Iris pigment epithelial cell (primary cell): ENCODE measurements at places on chromosomes 13 and 19.
A peak's percentile ranks its signal among the peaks of the same experiment; 100 is the strongest.

DNA sequence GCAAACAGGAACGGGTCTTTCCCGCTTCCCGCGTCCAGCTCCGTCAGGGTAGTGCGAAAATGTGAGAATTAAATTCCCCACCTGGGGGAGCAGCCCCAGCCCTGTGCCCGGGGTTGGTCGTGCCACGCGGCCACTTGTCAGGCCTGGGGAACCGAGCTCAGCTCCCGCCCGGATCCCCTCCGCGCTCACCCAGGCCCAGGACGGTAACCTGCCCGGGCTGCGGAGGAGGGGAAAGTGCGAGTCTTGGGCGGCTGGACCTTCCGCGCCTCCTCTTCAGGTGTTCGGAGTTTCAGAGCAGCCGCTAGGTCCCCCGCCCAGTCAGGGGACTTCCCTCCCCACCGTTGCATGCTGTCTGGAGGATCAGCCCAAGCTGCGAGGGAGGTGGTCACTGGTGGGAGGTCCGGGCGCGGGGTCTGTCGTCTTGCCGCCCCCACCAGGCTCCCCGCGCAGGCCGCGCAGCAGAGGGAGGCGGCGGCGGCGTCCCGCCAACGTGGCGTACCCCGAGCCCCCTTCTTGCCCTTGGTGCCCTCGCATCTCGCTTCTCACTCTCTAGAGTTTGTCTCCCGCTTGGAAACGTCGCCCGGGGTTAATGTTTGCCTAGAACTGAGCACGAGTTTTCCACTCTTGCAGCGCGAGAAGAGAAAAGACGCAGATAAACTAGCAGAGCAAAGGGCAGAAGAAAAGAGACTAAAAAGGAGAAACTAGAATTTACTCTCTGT is 8.1 kb downstream of the URAD start:
- no peak for DNase-seq

DNA sequence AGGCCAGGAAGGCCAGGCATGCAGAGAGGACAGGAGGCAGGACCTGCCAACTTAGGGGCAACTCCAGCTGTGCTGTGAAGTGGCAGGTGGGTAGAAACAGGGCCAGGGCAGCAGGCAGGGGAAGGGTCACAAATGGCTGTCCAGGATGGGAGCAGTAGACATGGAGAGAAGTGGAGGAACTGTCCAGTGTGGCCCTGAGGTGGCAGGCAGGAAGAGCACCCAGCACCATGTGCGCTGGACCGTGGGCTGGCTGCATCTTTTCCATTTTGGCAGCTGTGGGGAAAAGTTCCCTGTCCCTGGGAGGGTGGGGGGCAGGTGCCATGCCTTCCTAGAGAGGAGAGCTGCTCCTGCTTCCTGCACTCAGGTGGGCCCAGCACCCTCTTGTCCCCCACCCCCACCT is 13.8 kb downstream of the DEDD2 start:
- DNase-seq, result no peak

DNA sequence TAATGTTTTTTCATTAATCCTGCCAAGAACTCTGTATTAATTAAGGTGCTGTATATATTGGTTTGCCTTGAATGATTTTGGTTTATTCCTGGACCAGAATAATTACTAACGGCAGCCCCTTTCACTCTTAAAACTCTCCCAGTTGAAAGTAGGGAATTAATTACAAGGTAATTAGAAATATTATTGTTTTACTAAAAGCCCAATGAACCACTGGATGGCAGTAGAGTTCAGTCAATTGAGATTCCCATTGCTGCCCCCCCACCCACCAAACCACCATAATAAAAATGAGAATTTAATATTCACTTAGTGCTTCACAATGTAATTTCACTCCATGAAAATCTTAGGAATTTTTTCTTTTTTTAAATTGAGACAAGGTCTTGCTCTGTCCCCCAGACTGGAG is 13.7 kb downstream of the WBP4 start:
- peak; percentile 34 for DNase-seq

- DNase-seq, result peak; percentile 4
Observed at GRCh38 chr19:49271080-49271753, 53.8 kb downstream of the SLC6A16 start.

DNA sequence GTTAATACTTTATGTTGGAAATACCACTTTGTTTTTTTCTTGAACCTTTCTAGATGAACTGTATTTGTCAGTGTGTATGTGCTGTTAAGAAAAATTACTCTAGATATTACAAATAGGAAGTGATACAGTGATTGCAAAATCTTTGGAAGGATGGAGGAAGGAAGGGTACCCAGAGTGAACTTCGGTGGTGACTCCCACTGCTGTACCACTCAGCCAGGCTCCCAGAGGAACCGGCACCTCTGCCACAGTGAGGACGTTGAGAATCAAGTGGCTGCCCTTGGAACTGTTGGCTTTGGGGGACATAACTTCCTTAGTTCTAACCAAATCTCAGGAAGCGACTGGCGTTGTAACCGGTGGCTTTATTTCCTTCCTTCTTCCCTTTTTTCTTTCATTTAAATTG is 184.7 kb downstream of the PCCA start:
- no peak for DNase-seq

GRCh38 chr19:2623798-2624197 is 78.7 kb downstream of the GNG7 start:
- DNase-seq, result no peak

DNA sequence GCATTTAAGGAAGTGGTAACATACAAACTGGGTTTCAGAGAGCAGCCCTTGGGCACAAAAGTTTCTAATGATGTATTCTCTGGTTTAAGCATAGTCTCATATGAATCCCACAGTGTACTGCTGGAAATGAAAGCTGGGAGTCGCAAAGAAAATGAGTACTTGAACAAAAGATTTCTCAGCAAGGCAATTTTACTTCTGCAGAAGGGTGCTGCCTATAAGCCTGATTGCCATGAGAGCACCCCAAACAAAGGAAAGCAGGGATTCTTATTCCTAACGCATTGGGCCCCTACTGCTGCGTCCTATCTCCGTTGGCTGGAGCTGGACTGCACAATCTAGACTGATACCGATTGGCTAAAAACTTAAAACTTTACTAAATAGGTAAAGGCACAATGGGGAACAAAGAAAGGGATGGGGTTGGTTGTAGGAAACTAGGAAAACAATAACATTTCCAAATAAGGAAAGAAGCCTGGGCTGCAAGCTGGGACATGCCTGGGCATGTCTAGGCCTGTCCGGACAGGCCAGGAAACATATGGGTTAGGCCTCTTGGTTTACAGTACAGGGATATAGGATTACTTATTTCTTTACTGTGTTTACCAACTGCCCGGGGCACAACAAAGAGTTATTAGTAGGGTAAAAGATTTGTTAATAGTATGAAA is 27.4 kb upstream of the VN1R4 start:
- DNase-seq, result no peak

DNA sequence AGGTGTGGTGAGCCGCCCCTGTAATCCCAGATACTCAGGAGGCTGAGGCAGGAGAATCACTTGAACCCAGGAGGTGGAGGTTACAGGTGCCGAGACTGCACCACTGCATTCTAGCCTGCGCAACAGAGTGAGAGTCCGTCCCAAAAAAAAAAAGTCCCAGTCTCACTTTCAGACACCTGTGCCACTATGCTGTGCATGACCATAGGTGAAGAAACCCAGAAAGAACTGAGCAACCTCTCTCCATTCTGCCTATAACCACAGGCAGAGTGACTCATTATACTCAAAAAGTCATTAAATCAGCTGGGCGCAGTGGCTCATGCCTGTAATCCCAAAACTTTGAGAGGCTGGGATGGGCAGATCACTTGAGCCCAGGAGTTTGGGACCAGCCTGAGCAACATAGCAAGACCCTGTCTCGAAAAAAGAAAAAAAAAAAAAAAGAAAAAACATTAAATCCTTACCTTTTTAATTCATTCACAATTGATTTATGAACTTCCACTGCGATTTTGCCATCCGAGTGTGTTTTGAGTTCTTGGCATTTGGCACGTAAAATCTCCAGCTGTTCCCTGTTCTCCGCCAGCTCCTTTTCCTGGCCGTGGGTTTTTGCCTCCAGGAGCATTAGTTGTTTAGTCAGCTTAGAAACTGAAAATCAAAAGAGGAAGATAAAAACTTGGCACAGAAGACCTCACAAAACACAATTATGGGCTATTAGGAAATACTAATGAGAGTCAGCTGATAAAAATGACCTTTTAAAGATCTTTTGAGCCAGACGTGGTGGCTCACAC is 45.5 kb upstream of the SLC7A9 start:
- DNase-seq, result no peak

DNA sequence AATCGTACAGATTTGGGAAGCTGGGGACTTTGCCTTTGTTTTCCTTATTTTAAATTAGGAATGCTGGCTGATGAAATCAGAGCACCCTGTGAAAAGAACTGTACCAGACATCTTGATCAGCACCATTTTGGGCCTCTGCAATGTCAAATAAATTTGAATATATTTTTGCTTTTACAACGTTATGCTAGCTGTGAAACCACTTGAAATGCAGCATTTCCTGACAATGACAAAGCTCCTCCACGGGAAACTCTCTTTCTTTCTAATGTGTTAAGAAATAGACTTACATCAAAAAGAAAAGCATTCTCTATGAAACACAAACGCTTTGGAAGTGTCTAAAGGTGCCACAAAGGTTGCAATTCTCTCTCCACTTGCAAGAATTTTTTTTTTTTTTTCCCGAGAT is 47.1 kb upstream of the MAP3K10 start:
- no peak for DNase-seq

DNA sequence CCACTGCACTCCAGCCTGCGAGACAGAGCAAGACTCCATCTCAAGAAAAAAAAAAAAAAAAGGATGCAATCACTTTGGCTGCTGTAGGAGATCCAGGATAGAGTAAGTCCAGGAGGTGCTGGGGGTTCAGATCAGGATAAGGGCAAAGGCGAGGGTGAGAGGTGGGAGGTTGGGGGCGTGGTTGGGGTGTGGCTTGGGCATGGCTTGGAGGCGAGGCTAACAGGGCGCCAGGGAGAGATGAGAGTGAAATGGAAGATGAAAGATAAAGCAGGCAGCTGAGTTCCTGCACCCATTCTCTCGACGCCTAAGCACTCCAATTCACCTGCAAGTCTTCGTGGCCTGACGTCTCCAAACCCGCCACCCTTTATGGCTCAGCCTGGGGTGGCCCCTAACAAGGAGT is 25.0 kb upstream of the ZNRF4 start:
- DNase-seq, result no peak

DNA sequence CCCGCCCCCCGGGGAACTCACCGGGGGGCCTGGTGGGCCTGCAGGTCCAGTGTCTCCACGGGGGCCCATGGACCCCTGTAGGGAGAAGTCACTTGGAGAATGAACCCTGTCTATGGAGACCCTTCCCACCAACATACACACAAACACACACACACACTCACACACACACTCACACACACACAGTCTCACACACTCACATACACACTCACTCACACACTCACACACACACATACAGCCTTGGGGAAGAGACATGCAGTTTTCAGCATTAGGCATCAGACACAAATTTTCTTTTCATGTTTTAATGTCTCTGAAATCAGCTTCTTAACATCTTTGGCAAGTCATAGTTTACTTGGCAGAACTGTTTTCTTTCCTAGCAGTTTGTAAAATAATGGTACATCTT is 31.0 kb upstream of the OLFM2 start:
- DNase-seq, result peak; percentile 10

DNA sequence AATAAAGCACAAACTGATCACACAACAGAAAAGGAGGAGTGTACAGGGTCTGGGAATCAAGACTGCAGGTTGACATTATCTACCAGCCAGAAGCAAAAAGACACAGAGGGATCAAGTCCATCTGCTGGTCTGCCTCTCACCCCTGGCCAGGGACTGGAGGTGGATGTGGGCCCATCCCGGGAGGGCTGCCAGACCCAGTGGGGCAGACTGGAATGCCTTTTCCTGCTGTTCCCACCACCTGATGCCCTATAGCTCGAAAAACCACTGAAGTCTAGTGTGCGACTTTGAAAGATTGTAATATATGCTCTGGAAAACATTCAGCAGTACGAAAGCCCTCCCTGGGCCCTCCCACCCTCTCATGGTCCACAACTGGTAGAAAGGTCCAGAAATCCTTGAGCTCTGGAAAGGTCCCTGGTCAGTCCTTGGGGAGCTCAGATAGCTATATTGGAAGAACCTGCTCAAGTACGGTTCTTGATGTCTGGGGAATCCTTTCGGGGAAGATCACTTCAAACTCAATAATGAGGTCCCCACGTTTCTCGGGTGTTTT is 2.6 kb downstream of the DNAJB1 start:
- no peak for DNase-seq

DNA sequence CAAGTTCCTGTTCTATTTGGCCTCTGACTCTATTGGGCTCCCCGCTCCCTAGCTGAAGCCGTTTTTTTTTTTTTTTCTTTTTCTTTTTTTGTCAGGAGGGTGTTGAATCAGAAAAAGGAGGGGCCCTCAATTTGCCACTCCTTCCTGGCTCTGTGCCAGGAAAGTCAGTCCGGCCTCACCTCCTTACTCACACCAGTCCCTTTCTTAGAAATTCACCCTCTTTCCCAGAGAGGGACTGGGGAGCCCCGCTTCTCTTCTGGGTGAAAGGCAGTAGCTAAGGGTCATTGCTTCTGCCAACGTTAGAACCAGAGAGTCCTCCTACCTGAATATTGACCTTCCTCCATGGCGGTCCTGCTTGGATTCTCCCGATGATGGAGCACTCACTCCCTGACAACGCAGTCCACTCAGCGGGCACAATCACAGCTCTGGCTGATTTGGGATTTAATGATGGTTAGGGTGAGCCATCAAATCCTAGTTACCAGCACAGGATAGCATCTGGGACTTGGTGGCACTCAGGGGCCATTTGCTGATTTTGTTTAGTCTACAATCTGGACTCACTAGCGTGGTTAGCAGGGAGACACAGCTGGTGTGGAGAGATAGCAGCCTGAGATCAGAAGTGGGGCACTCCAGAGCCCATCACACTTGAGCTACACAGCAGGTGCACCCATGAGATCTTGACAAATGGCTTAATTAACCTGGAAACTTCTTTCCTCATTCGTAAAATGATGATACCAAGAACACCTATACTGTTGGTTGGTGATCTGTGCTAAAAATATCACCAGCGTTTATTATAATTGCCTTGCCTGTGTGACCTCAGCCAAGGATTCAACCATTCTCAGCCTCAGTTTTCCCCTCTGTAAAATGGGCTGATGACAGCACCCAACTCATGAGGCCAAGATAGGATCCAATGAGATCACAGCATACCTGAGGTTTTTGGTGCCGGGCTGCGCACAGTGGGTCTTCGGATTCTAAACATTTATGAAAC is 2.2 kb downstream of the FCER2 start:
- peak; percentile 17 for DNase-seq

GRCh38 chr13:43196086-43196621 is 172.8 kb downstream of the DNAJC15 start:
- peak; percentile 21 for DNase-seq

DNA sequence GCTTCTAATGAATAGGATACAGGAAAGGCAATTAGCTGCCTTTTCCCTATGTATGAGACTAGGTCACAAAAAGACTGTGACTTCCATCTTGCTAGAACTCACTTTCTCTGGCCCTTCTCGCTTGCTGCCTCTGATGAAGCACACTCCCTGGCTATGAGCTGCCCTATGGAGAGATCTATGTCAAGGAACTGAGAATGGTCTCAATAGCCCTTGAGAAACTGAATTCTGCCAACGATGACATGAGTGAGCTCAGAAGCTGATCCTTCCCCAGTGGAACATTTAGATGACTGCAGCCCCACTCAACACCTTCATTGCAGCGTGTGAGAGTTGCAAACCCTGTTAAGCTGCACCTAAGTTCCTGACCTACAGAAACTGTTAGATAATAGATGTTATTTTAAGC is 309.8 kb downstream of the COG6 start:
- DNase-seq, result no peak

GRCh38 chr19:47402504-47402903 is 16.8 kb downstream of the MEIS3 start:
- DNase-seq, result no peak
